ENCODE measurements at places on chromosomes 7 and 10.
A peak's percentile ranks its signal among the peaks of the same experiment; 100 is the strongest.

DNA sequence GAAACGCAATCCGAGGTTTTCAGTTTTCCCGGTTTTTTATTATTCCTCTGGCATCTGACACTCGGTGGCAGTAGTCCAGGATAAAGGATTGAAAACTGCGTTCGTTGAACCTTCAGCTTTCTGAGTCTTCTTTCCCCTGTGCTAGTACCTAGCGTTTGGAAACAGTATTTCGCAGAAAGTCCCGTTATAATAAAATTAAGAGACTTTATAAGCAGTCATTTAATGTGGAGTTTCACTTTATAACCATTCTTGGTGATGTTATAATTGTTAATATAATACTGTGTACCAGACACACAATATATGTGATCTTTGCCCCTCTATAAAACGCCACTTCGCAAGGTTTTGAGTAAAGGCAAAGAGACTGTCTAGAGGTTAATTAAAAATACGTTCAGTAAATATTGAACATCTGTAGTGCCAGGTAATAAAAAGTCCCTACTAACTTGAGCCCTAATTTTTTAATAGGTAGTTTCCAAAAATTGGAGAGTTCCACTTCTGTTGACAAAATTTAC is 874 bp downstream of the CISD1 start:
- DNase-seq: peak; percentile 20

- no peak for DNase-seq
Measured at GRCh38 chr7:127682140-127682539, 30.1 kb downstream of the SND1 start.

DNA sequence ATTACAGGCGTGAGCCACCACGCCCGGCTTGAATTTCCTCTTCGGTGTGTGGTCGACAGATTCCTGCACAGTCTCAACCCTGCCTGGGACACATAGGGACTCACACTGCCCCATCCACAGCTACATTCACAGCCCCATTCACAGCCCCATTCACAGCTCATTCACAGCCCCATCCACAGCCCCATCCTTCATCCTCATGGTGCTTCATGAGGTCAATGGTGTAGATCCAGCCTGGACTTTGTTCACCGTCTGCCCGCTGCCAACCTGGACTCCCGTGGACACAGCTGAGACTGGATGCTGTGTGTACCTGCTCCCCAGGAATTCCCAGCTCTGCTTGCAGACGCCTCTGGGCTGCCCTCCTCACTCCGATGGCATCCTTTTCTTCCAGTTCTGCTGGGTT is 5.2 kb downstream of the IDI2 start:
- no peak for DNase-seq

DNA sequence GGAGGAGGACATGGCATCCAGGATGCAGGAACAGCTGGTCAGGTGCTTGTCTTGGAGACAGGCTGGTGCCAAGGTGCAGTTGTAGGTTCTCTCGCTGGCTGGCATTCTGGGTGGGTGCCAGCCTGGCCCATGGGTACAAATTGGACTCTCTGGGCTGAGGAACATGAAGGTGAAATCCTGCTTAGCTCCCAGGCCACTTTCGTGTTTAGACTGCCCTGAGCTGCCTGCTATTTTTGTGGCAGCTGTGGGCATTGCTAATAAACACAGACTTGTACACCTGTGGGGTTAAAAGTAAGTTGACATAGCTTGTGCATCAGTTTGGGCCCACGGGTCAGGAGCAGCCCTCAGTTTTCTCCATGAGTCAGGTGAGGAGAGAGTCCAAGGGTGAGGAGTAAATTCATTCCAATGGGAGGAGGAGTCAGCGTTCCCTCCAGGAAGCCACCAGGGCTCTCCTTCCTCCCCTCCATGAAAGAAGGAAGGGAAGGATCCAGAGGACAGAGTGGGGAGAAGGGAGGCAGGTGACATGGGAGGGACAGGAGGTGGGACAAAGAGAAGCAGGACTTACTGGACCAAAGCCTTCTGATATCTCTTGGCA is 380.0 kb downstream of the GLRX3 start:
- no peak for DNase-seq

- DNase-seq: no peak
Measured at GRCh38 chr10:36114913-36115312, 472.8 kb upstream of the FZD8 start.

DNA sequence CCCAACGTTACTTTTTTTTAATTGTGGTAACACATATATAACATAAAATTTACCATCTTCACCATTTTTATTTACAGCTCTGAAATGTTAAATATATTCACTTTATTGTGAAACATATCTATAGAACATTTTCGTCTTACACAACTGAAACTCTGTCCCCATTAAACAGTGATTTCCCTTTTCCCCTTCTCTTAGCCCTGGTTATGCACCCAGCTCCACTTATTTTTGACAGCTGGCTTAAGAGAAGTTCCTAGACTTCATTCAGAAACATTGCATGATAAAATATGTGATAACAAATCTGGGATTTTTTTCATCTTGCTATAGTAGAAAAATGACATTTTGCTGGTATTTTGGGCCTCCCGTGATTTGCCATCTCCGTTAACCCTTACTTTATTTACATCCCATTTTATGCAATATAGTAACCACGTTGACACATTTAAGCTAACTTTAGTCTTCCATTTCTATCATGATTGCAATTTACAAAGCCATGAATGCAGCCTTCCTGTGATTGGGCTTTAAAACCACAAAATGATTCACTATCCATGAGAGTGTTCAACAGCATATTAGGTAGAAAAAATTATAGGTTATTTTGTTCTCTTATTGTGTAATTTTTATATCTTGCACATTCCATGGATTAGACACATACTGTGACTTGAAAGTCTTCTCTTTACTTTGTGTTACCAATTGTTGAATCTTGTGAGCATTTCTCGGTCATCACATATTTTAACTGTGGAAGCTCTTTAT is 139.6 kb downstream of the SND1 start:
- no peak for DNase-seq

GRCh38 chr7:129611246-129612111 is at the start of gene NRF1:
Gene NRF1, plus strand, starts transcription at chr7:129611720. Its CDS starts 45,632 bp downstream, at chr7:129657352.
- DNase-seq: peak; percentile 78

- no peak for DNase-seq
Measured at GRCh38 chr7:85306115-85306514, 119.3 kb upstream of the SEMA3D start.

DNA sequence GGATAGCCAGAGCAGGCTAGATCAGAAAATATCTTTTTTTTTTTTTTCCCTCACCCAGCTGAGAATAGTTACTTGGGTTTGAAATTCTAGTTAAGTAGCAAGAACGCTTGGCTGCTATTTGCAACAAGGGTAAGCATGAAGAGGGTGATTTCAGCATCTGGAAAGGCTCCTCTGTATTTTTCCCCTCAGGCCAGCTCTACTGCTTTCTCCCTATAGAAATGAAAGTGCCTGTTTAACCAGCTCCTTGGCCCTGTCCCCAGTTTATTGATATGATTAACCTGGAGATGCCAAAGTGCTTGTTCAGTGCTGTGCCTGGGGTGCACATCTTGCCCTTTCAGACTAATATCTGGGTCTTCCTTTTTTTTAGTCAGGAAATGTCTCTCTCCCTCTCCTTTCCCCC is 37.1 kb downstream of the AP3M1 start:
- DNase-seq: no peak

DNA sequence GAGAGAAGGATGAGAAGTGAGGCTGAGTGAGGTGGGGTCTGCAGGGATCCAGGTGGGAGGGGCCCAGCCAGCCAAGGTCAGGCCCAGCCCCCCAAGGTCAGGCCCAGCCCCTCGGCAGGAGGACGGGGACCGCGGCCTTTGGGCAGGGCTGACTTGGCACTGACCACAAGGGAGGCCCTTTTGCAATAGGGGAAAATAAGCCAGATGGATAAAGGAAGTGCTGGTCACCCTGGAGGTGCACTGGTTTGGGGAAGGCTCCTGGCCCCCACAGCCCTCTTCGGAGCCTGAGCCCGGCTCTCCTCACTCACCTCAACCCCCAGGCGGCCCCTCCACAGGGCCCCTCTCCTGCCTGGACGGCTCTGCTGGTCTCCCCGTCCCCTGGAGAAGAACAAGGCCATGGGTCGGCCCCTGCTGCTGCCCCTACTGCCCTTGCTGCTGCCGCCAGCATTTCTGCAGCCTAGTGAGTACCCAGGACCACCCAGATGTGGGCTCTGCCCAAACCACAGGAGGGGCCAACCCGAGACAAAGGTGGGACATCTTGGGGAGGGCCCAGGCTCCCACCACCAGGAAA is at the start of gene PILRA:
TSS of gene PILRA (plus strand) at position 227 of the 571 bp plus-strand sequence. CDS start at position 397, 170 bp downstream.
- DNase-seq: no peak

DNA sequence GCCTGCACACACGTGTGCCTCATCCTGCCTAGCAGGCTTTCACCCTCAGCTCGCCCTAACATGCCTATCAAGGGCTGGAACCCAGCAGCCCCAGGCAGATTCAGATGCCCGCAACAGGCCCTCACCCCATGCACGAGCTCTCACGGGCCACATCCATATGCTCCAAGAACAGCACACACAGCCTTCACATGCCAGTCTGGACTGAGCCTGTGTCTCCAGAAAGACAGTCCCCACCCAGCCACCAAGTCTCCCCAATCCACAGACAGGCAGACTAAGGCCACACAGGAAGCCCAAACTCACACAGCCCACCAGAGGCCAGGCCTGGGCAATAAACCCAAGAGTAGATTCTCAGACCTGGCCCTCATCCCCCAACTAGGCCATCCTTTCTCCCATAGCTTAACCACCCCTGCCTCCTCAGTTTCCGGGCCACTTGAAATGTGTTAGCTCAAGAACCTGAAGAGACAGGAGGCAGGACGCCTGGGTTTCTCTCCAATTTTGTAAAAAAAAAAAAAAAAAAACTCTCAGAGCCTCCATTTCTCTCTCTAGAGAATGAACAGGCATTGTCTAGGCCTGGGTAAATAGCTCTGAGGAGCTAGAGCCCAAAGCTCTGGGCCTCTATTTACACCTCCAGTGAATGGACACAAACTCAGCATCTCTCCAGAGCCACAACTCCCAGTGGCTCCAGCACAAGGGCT is 6.8 kb downstream of the LDB1 start:
- no peak for DNase-seq

DNA sequence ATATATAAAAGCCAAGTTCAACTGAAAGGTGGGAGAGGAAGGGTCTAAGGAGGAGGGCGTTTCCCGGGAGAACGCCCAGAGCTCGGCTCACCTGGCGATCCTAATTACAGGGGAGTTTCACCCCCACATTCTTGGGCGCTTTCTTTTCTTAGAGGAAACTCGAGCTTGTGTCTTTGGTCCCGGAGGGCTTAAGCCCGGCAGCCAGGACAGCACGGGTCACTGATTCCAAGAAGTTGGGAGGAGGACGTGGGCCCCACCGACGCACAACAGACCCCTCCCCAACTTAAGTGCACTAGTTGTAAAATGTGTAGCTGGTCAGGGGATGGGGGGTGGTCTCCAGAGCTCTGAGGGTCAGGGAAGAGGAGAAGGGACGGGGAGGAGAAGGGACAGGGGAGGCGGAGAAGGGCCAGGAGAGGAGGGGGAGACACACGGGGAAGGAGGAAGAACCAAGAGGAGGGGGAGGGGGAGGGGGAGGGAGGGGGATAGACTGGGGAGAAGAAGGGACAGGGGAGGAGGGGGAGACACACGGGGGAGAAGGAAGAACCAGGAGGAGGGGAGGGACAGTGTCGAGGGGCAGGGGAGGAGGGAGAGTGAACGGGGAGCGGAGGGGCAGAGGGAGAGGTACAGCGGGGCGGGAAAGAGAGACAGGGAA is 874 bp downstream of the BAIAP2L1 start:
- no peak for DNase-seq

All from kidney glomerular epithelial cell (primary cell).